Left lobe of liver (tissue), 2 donors: ENCODE measurements at places on chromosomes 16 and 17. TPM values are rescaled to one million over a fixed set of nuclear protein-coding genes. Genes with fewer than 3 reads are reported as not detected.

The TBC1D3D gene
- 0.33 TPM for total RNA-seq

The TAC4 gene
- total RNA-seq = not detected

The SHCBP1 gene
- not detected for total RNA-seq

The C16orf74 gene
- 0.30 TPM for total RNA-seq
